ENCODE measurements at places on chromosomes 11 and 22. TPM values are rescaled to one million over a fixed set of nuclear protein-coding genes. Genes with fewer than 3 reads are reported as not detected.

The EMID1 gene
- total RNA-seq: not detected

The DKK3 gene
- not detected for total RNA-seq

The SLC37A2 gene
- 0.93 TPM for total RNA-seq

The NCAM1 gene
- not detected for total RNA-seq

The NCR3LG1 gene
- 0.82 TPM for total RNA-seq

The HSPB2 gene
- total RNA-seq: not detected

The USP2 gene
- total RNA-seq: 2.2 TPM

The OR9G1 gene
- not detected for total RNA-seq

The KLHDC7B gene
- total RNA-seq: 6.9 TPM

The CCDC87 gene
- total RNA-seq: 0.12 TPM

The GRAMD4 gene
- total RNA-seq: 52.0 TPM

The FAM168A gene
- 12.2 TPM for total RNA-seq

The ENTHD1 gene
- total RNA-seq: 0.41 TPM

The MISFA gene
- 2.9 TPM for total RNA-seq

The PNPLA5 gene
- total RNA-seq: not detected

The PRG3 gene
- total RNA-seq: not detected

The SERHL2 gene
- total RNA-seq: 1.2 TPM

The GSTT2B gene
- total RNA-seq: 0.33 TPM

The OR5T2 gene
- total RNA-seq: not detected

The UCP3 gene
- 2.0 TPM for total RNA-seq

The SMIM38 gene
- total RNA-seq: 1.8 TPM

The DDX10 gene
- total RNA-seq: 37.7 TPM

All from activated CD4-positive, alpha-beta memory T cell treated with anti-CD3 and anti-CD28 coated beads for 36 hours (primary cell).